ENCODE measurements at places on chromosomes 2 and 18. TPM values are rescaled to one million over a fixed set of nuclear protein-coding genes. Genes with fewer than 3 reads are reported as not detected.

The BUB1 gene
- 0.94 TPM for polyA plus RNA-seq

The HNMT gene
- polyA plus RNA-seq = not detected

The IL36G gene
- polyA plus RNA-seq = not detected

The ACMSD gene
- not detected for polyA plus RNA-seq

The EDAR gene
- 0.26 TPM for polyA plus RNA-seq

The UGT1A3 gene
- not detected for polyA plus RNA-seq

The ZNF396 gene
- 1.5 TPM for polyA plus RNA-seq

The PPM1B gene
- polyA plus RNA-seq = 40.7 TPM

The FHOD3 gene
- polyA plus RNA-seq = not detected

The SLC5A6 gene
- polyA plus RNA-seq = 20.3 TPM

The REG3G gene
- not detected for polyA plus RNA-seq

The EFR3B gene
- 0.04 TPM for polyA plus RNA-seq

The COL4A3 gene
- 6.2 TPM for polyA plus RNA-seq

The GREB1L gene
- 0.05 TPM for polyA plus RNA-seq

The SP5 gene
- not detected for polyA plus RNA-seq

The PPP1R1C gene
- not detected for polyA plus RNA-seq

The DSG4 gene
- not detected for polyA plus RNA-seq

The SERPINB11 gene
- not detected for polyA plus RNA-seq

The POLE4 gene
- 181 TPM for polyA plus RNA-seq

The NRP2 gene
- polyA plus RNA-seq = 0.55 TPM

The LRATD1 gene
- polyA plus RNA-seq = not detected

The GMPPA gene
- 24.4 TPM for polyA plus RNA-seq

The PARD6G gene
- polyA plus RNA-seq = not detected

The PXDN gene
- polyA plus RNA-seq = 0.16 TPM

The ZNF804A gene
- 4.5 TPM for polyA plus RNA-seq

The SLC30A3 gene
- polyA plus RNA-seq = not detected

The CXCR4 gene
- 862 TPM for polyA plus RNA-seq

The CYP1B1 gene
- polyA plus RNA-seq = 0.20 TPM

The REG1B gene
- not detected for polyA plus RNA-seq

The IL1RN gene
- not detected for polyA plus RNA-seq

The RAD51AP2 gene
- not detected for polyA plus RNA-seq

The ACTG2 gene
- not detected for polyA plus RNA-seq

The DHRS9 gene
- polyA plus RNA-seq = 3.3 TPM

All from IgD-negative memory B cell (primary cell).